EL (cell line): ENCODE measurements at places on chromosomes 11 and 22.

DNA sequence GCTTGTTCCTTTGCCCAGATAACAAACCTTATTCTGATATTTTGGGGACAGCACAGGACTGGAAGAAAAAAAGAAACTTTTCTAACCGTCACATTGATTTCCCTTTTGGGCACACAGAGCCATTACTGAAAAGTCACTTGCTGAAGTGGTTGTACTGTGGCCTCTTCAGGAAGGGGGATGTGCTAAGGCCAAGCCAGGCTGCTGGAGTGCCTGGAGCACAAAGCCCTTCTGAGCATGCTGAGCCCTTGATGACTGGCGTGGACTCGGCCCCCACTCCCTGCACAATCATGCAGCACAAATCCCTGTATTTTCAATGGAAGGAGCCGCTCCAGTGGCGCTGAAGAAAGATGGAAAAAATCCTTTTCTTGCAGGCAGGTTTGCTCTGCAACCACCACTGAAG is 164.2 kb downstream of the NTM start:
- DNase-seq: no peak

DNA sequence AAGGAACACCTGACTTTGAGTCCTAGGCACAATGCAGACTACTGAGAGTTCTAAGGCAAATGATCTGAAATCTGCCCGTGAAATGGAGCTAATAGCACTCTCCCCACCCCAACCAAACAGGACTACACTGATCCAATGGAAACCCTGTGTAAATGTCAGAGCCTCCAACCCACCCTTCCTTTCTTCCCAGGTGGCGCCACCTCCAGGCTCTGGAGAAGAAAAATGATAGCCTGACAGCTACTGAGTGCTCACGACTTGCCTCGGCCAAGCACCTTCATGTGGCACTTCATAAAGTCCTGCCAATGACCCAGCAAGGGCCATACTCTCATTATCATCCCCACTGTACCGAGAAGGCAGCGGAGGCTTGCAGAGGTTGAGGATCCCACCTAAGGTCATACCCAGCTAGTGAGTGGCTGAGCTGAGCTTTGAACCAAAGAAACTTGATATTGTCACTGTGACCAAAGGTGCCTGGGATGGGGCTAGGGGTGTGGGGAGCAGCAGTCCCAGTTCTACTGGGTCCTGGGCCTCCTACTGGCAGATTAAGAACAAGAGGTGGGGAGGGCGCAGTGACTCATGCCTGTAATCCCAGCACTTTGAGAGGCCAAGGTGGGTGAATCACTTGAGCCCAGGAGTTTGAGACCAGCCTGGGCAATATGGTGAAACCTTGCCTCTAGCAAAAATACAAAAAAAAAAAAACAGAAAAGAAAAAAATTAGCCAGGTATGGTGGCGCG is 20.5 kb downstream of the TST start:
- peak; percentile 48 for DNase-seq

DNA sequence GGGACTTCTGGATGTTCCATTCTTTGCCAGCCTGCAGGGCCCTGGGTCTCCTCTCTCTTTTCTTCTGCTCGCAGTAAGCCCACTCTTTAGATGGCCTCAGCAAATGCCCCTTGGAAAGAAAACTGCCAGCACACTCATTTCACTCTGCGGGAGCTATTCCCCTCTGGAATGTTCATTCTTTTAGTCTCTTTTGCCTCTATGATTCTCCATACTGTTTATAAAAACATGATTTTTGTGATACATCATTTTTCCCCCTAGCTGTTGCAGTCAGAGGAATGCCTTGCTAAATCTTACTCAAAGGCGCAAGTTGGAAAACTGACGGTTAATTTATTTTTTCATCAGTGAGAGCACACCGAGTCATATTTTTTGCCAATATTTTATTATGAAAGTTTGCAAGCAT is 184.9 kb downstream of the SNX19 start:
- DNase-seq: no peak

GRCh38 chr22:47381240-47381639 is 618.8 kb downstream of the TBC1D22A start:
- DNase-seq: no peak

GRCh38 chr22:36330655-36331305 is 57.0 kb downstream of the MYH9 start:
- DNase-seq: peak; percentile 90

DNA sequence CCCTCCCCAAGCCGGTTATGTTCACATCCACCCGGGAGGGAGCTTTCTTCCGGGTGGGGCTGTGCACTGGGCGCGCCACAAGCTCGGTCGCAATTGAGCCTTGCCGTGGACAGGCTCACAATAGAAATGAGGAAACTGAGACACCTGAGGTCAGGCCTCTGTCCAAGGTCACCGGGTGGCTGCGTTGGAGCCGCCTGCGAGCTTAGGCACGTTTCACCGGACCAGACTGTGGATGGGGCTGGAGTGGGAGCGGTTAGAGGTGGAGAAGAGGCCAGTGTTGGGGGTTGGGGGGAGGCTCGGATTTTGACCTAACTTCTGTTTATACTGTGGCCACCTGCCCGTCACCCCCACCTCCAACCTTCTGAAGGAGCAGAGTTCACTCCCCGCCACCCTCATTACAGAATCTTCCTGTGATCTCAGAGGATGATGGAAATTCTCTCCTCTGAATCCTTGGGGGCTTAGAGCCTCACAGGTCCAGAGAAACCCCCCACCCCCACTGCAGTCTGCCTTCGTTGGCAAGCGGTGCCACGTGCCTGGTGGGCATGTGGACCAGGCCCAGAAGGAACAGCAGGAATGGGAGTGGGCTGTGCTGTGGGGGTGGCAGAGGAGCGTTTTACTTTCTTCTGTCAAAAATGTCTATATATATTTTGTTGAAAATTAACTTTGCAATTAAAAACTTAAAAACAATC is 631 bp upstream of the NPTXR start:
- no peak for DNase-seq

GRCh38 chr11:2912498-2912897 is 16.7 kb downstream of the PHLDA2 start:
- DNase-seq: peak; percentile 91

DNA sequence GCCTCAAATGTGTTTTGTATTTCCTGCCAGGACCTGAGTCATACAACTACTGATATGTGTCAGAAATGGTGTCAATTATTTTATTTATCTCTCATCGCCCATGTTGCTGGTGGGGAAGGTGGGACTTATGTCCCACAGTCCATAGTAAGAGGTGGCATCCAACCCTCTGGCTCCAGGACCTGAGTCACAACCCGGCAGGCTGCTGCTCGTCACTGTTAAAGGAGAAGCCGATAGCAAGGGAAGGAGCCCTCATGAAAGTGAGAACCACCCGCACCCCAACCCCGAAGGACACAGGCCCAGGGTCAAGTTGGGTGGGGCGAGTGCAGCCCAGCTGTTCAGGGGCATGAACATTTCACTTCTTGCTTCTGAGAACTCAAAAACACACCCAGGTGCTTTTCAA is 33.1 kb upstream of the TP53I11 start:
- DNase-seq: no peak

DNA sequence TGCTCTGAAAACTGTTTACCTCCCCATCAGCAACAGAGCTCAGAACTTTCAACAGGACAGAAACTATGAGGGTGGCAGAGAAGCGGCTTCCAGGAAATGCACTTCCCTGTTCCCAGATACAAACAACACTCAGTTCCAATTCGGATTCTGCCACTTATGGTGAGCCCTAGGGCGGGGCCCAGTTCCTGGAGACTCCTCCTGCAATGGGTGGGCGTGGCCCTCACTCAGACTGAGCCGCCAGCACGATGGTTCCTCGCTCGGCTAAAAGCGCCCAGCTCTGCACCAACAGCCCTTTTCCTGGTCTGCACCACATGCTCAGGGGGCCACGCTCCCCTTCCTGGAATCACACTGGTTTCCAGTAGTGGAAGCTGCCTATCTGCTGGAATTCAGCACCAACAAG is 314.1 kb downstream of the CTTN start:
- DNase-seq: no peak

- no peak for DNase-seq
Observed at GRCh38 chr22:46209262-46209661, 40.8 kb downstream of the CDPF1 start.

DNA sequence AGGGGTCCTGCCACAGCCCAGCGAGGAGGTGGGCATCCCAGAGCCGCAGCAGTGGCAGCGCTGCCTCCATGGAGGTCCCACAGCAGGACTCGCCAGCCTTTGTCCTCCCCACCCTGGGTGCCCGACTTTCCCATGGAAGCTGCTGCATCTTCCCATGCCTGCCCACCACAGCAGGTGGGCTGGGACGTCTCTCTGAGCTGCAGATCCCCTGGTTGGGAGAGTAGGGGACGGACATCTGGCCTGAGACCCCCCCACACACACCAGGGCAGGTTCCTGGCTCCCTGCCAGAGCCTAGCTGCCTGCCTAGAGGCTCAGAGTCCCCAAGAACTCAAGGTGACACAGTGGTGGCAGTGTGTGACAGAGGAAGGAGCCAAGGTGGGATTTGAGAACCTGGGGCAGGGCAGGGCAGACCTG is 21.5 kb upstream of the PRR5 start:
- no peak for DNase-seq

DNA sequence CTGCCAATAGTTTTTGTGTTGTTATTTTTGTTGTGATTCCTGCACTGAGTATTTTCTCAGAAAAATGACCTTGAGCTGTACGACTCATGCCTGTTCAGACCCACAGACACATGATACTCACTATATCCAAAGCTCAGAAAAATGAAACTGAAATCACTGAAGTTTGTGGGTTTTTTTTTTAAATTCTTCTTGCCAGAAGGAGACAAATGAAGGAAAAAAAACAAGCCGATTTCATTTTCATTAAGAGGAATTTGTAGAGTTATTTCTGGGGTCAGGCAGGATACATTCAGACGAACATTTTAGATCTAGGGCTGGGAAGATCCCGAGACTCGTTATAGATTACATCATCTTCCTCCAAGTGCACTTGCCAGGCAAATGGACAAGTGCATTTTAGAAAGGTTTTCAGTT is 60.4 kb downstream of the BMAL1 start:
- peak; percentile 71 for DNase-seq

DNA sequence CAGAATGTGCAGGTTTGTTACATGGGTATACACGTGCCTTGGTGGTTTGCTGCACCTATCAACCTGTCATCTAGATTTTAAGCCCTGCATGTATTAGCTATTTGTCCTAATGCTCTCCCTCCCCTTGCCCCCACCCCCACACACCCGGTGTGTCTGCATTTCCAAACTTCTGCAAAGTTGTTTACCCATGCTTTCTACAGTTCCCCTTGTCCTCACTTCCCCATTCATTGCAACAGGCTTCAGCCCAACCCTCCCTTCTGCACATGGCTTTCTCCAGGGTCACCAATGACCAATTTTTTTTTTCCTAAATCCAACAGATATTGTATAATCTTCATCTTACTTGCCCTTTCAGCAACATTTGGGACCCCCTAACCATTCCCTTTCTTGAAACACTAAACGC is 32.0 kb upstream of the NUP50 start:
- no peak for DNase-seq

- DNase-seq: peak; percentile 57
Observed at GRCh38 chr11:22920939-22921565, 60.8 kb upstream of the CCDC179 start.

GRCh38 chr11:82842019-82842418 is 58.2 kb downstream of the PRCP start:
- no peak for DNase-seq

- DNase-seq: no peak
Observed at GRCh38 chr11:77138106-77138649, 10.1 kb downstream of the MYO7A start.

DNA sequence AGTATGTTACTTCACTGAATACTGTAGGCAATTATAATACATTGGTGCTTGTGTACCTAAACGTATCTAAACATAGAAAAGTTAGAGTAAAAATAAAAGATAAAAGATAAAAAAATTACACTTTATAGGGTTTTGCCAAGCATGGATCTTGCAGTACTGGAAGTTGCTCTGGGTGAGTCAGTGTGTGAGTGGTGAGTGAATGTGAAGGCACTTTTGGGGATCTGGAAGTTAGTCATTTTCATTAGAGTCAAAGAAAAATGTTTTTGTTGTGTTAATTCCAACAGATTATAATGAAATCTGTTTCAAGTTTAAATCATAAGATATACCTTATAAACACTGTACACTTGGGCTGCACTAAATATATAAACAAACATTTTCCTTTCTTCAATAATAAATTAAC is 3.3 kb downstream of the SLC22A25 start:
- DNase-seq: no peak

- peak; percentile 27 for DNase-seq
Observed at GRCh38 chr11:94424662-94425061, 23.4 kb upstream of the GPR83 start.

- DNase-seq: peak; percentile 18
Observed at GRCh38 chr11:125451400-125452124, 44.5 kb downstream of the FEZ1 start.

GRCh38 chr11:32305460-32305859 is 129.9 kb downstream of the WT1 start:
- DNase-seq: no peak

DNA sequence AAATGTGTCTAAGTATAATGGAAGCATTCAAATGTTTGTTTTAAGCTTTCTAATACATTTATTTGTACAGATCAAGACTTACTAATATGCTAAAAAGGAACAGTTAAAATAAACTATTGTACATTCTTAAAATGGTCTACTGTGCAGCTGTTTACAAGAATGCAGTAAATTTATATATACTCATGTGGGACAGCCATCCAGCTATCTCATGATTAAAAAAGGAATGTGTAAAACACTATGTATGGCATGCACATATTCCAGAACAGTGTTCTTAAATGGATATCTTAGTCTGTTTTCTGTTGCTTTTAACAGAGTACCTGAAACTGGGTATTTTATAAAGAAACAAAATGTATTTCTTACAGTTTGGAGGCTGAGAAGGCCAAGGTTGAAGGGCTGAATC is 30.2 kb upstream of the CSTF3 start:
- no peak for DNase-seq

DNA sequence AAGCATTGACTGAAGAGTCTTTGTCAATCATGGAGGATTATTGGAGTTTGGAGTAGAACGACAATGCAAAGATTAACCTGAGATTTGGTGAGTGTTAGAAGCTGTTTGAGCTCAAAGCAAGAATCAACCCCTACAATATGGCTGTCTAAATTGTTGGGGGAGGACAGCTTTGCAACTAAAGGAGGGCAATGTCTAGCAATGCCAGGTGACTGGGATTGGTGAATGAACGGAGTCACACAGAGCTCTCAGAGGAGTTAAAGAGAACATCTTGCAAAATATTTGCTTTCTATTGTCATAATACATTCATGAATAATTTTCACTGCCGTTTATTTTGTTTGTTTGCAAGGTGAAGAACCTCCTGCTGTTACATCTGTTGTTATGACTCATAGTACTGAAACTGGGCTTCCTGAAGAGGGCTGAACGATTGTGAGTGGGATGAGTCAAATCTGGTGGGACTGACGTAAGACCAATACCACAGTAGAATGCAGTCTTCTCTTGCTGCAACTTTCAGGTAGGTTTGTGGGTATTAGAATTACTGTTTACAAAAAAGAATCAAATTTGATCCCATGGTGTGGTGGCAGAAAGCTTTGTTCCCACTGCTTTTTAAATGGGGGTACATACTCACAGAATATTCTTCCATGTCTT is 281.9 kb downstream of the CADM1 start:
- peak; percentile 64 for DNase-seq

- DNase-seq: peak; percentile 20
Observed at GRCh38 chr22:28239941-28240340, 320.9 kb upstream of the PITPNB start.
